Ecto neural progenitor cell (in vitro differentiated cells): ENCODE measurements at places on chromosomes 1 and 21.

DNA sequence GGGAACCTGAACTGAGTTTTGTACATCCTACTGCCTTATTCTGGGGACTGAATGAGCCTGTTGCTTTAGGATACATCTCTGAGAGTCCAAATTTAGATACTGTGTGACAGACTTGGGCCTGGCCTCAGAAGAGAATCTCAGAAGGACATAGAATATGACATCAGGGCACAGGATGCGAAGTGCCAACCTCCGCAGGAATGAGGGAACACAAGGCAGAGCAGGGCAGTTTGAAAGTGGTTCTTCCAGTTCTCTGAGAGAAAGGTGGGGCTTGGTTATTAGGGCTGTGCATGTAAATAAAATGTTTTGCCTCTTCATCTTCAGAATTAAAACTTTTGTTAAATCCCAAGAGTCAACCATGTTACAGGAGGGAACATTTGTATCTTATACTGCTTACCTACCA, 23.1 kb downstream of the TRAF5 start:
- DNase-seq = no peak

- DNase-seq = peak; percentile 80
Observed at GRCh38 chr1:161038523-161039153, at the start of gene TSTD1. Gene TSTD1 (minus strand): TSS chr1:161038964. CDS start chr1:161038889, 75 bp downstream.

DNA sequence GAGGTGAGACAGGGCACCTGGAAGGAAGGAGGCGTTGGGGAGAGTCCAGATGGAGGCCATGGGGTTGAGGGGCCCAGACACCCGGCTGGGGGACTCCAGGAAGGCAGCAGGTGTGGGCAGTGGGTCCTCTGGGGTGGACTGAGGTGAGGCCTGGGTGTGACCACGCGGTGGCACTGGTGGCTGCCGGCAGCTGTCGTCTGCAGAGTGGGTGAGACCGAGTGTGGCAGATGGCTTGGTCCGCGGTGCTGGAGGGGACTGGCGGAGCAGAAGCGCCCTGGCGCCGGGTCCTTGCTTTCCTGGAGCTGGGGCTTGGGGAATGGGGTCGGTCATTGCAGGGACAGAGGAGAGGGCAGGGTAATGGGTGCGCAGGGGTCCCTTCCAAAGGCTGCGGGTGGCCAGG, 12.5 kb downstream of the AGRN start:
- peak; percentile 77 for DNase-seq

GRCh38 chr1:9451081-9451480, 88.2 kb upstream of the SLC25A33 start:
- DNase-seq = no peak

GRCh38 chr1:7811476-7811875, 27.4 kb downstream of the PER3 start:
- DNase-seq = no peak

DNA sequence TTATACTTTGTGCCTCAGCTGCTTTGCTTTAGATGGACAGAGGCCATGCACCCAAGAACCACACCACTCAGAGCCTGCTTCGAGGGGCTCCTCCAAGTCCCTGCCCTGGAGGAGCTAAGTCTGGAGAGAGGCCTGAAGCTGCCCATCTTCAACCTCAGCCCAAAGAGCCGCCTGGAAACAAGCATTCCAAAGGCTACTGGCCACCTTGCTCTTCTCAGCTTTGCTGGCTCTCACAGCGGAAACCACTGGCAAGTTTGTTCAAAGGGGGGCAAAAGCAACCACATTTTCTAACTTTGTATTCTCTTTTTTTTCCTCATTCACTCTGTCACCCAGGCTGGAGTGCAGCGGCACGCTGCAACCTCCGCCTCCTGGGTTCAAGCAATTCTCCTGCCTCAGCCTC, 23.2 kb downstream of the VPS26C start:
- no peak for DNase-seq

GRCh38 chr1:214471458-214471857, 79.9 kb downstream of the PTPN14 start:
- no peak for DNase-seq

DNA sequence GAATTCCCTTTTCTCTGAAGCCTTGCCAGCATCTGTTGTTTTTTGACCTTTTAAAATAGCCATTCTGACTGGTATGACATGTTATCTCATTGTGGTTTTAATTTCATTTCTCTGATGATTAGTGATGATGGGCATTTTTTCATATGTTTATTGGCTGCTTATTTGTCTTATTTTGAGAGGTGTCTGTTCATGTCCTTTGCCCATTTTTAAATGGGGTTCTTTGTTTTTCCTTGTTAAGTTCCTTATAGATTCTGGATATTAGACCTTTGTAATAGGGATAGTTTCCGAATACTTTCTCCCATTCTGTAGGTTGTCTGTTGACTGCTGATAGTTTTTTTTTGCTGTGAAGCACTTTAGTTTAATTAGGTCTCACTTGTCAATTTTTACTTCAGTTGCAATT, 54.0 kb upstream of the C1orf185 start:
- no peak for DNase-seq

DNA sequence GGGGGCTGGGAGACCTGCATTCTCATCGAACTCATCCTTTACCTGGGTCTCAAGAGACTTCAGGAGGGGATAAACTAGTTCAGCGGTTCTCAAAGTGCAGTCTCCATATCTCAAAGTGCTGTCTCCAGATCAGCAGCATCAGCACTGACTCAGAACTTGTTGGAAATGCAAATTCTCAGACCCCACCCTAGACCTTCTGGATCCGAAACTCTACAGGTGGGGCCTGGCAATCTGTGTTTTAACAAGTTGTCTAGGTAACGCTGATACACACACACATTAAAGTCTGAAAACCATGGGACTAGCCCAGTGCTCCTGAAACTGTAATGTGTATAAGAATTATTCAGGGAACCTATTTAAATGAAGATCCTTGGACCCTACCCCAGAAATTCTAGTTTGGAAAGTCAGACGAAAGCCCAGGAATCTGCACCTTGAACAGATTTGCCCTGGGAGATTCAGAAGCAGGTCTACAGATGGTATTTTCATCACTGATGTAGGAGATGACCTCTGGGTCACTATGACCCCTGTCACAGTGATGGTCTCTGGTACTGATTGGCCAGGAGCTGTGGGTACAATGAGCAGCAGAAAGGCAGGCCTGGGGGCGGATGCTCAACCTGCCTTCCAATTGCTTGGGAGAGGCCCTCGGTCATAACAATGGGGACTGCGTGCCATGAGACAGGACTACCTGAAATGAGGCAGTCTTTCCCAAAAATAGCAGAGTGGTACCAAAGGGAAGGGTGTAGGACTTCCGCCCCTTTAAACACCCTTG, 127.2 kb downstream of the FAM78B start:
- no peak for DNase-seq

DNA sequence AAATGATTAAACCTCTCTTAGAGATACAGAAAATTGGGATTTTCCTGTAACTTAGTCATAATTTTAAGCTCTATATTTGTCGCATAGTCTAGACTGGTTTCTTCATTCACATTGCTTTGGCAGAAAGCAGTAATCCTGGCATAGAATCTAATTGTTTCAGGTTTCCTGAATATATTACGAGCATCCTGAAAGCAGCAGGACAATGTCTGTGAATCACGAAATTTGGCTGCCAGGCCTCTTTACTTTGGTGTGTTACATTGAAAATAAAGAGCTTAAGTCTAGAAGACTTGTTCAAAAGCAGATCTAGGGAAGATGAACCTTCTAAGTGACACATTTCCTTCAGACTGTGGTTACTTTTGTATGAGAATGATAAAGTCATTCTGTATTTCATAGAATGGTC, 72.2 kb downstream of the TDRD5 start:
- no peak for DNase-seq

DNA sequence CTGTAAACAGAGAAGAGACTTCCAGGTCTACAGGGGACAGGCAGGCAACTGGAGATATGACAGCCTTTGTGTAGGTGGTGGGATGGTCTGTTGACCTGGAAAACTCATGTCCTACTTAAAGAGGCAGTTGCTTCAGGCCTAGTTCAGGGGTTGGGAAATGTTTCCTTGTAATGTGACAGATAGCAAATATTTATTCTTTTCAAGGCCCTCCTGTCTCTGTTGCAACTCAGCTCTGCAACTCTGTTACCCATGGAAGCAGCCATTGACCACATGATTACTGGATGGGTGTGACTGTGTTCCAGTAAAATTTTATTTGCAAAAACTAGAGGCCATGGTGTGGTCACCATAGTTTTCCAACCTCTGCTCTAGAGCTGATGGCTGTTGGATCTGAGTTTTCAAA, 341.9 kb downstream of the PTBP2 start:
- no peak for DNase-seq

GRCh38 chr1:88118176-88118845, 565.8 kb upstream of the PKN2 start:
- DNase-seq = no peak

DNA sequence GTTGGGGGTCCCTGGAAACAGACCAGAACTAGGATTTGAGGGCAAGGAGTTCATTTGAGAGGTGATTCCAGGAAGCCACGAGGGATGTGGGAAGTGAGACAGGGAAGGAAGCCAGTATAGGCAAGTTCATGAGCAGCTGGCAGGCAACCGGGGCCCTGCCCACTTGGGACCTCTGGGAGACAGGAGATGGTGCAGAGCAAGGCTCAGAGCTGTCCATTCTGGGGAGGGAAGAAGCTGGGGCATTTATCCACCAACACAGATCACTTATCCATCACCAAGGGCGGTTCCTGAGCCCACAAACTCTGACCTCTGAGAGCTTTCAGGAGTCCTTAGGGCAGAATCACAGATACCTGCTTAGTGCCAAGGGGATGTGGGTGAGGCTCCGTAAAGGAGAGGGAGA, 16.8 kb downstream of the EDN2 start:
- DNase-seq = no peak

DNA sequence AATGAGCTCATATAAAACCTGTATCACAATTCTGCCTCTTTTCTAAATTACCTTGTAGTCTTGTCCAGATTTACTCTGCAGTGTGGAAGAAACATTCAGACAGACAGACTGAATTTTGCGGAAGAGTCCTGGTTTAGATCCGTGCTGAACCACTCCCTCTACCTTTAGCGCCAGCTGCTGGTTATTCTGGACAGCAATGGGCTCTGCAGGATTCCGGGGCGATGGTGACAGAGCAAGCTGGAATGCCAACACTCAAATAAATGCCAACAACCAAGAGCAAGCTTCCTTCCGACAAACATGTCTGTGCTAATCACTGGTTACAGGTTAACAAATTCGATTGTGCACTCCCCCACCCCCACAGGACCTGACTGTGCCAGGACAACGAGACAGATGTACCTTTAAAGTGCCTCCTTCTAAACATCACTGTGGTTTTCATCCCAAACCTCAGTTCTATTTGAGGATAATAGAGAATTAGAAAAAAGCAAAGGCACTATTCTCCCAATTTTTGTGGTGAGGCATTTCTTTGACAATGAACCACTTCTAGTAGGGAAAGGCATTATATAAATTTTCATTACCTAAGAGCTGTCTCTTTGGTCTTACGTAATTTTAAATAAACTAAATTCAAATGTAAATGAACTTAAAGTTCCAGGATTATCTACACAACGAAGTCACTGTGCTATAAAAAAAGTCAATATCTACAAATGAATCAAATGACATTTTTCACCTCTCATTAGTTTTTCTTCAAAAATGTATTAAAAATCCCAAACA, 90.4 kb downstream of the INTS7 start:
- DNase-seq = no peak

GRCh38 chr1:96362623-96363022, 359.0 kb upstream of the PTBP2 start:
- no peak for DNase-seq

DNA sequence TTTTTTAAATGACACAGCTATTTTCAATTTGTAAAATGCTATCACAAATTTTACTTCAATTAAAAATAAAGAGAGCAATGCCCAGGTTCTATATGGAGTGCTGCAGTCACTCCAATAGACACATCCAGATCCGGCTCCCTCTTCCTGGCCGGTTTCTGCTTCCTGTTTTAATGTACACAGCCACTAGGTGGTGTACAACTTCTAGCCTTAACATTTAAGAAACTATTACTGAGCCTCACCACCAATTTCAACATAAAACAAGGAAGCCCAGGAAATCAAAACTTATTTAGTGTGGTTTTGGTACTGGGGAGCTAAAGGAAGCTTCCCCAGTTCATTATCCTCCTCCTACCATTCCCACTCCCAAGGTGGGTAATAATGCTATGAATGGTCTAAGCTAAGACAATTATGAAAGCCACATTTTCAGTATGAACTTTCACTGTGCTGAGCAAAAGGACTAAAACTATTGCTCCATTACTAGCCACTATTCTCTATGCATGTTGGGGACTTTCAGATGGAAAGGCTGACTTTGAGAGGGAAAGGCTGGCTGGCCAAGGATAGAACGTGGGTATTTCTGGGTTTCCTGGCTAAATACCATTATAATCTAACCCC, 25.5 kb upstream of the MTMR11 start:
- no peak for DNase-seq

- DNase-seq = no peak
Observed at GRCh38 chr1:30877205-30877912, 31.2 kb downstream of the SDC3 start.

- DNase-seq = no peak
Observed at GRCh38 chr1:116674011-116674531, 6.5 kb upstream of the IGSF3 start.

GRCh38 chr1:119186471-119186870, 46.0 kb upstream of the WARS2 start:
- DNase-seq = no peak

DNA sequence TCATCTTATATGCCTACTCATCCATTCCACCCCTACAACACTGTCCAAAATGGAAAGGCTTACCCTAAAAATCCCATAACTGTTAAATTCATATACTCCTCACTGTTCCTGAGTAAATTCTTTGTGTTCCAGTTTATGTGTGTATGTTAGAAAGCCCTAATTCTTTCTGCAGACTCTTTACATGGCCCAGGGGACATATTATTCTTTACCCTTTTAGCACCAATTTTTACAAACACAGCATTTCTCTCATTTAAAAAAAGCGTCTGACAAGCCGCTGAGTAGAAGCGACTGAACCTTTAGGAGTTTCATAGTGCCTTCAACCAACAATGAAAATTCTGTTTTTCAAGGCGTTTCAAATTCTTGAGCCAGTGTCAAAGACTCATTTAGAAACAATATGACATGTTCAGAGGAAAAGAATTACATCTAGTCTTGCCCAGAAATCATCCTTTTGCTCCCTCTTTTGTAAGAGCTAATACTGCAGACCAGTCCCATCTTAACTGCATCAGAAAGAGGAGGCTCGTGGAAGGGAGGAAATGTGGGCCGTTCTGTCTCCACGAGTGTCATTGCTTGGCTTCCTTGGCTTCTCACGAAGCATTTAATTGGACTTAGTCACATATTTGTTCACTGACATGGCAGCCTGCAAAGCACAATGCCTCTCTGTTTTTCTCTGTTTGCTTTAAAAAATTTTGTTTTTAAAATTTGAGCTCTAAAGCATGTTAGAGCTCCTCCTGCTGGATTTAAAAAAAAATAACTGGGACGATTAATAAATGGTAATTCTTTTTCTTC, 21.3 kb upstream of the C1orf105 start:
- DNase-seq = no peak

DNA sequence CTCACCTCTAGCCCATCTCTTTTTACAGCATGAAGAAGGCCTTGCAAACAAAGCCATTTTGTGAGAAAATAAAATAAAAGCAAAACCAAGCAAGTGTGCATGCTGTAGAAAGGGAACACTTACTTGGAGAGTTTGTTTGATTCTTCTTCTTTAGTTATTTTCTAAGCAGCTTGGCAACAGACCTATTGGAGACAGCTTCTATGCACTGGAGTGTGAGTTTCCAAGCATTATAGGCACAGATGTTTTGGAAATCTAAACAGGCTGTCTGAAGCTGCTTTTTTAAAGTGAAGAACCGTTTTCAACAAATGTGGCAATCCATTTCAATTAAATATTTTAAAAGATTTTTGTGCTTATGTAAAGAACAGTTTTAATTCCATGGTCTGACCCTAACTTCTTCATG, 76.6 kb downstream of the NGF start:
- no peak for DNase-seq

- no peak for DNase-seq
Observed at GRCh38 chr1:181778640-181779260, 282.8 kb downstream of the ZNF648 start.
